ENCODE measurements at places on chromosomes 4 and X.
A peak's percentile ranks its signal among the peaks of the same experiment; 100 is the strongest.

- no peak for DNase-seq
Observed at GRCh38 chrX:106725931-106726330, 570 bp upstream of the RNF128 start.

DNA sequence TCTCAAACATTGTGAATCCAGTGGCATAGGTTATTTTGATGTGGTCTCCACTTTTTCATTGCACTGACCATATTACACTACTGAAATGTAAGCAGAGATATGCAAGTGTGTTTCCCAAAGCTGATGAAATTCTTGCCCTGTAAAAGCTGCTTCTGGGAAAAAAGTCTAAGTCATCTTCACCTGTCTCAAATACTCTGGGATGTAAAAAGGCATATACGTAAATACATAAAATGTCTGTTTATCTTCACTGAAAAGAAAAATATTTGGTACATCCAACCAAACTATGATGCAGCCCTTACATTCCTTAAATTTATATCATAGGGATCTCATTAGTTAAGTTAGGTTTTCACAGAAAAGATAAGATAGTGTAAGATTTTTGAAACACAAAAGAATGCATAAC is 7.9 kb downstream of the KDR start:
- DNase-seq = no peak

DNA sequence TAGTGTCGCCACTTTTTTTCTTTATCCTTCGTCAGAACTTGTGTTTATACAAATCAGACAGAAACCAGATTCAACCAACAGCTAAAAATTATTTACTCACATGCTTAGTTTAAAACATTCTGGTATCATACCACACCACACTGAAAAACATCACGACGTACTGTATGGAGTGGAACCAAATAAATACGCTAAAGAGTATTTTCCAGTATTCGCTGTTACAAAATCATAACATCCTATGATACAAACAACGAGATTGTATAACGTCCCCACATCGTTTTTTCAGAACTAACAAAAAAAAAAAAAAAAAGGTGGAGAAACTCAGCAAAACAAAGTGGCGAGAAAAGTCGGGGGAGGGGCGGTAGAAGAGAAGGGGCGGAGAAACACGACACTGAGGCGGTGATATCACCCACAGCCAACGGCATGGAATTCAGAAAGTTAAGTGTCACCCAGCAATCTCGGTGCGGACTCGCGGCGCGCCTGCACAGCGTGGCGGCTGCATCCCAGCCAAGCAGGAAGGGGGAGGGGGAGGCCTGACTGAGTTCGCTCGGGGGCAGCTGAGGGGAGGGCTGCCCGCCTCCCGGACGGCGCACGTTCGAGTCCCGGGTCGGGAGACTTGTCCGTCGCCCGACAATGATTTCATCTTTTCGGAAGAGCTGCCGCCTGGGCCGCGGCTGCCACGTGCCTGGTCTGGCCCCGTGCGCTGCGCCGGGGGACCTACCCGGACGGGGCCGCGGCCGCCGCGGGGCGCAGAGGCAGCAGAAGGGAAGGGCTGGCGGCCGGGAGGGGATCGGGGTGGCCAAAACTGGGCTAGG is 920 bp downstream of the SETD7 start:
- DNase-seq = peak; percentile 82

DNA sequence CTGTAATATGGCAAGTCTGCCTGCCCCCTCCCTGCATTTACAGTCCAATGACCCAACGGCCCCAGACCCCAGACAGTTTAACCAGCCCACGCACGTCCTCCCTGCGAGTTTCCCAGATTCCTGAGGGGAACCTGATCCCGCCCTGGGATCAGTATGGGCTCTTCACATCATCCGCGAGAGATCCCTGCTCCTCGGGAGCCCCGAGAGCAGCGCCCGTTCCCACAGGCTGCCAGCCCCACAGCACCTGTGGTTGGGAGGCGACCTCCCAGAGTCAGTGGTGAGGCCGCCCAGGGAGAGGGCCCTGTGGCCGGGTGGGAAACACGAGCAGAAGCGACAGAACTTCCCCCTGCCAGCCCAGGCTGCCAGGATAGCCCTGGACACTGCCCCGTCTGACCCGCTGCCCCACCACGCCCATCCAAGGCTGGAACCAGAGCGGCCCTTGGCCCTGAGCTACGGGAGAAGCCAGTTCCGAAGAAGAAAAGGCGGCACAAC is 32.8 kb downstream of the TSC22D3 start:
- DNase-seq = no peak

- DNase-seq = no peak
Observed at GRCh38 chrX:139560221-139560620, 29.7 kb downstream of the F9 start.

- no peak for DNase-seq
Observed at GRCh38 chrX:1751781-1752180, 136.9 kb downstream of the ASMT start.

DNA sequence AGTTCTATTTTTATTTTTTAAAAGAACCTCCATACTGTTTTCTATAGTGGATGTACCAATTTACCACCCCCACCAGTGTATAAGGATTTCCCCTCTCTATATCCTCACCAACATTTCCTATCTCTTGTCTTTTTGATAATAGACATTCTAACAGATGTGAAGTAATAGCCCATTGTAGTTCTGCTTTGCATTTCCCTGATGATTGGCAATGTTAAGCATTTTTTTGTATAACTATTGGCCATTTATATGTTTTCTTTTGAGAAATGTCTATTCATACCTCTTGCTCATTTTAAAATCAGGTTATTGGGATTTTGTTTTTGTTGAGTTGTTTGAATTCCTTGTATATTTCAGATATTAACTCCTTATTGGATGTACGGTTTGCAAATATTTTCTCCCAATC is 251.1 kb upstream of the HTR2C start:
- no peak for DNase-seq

DNA sequence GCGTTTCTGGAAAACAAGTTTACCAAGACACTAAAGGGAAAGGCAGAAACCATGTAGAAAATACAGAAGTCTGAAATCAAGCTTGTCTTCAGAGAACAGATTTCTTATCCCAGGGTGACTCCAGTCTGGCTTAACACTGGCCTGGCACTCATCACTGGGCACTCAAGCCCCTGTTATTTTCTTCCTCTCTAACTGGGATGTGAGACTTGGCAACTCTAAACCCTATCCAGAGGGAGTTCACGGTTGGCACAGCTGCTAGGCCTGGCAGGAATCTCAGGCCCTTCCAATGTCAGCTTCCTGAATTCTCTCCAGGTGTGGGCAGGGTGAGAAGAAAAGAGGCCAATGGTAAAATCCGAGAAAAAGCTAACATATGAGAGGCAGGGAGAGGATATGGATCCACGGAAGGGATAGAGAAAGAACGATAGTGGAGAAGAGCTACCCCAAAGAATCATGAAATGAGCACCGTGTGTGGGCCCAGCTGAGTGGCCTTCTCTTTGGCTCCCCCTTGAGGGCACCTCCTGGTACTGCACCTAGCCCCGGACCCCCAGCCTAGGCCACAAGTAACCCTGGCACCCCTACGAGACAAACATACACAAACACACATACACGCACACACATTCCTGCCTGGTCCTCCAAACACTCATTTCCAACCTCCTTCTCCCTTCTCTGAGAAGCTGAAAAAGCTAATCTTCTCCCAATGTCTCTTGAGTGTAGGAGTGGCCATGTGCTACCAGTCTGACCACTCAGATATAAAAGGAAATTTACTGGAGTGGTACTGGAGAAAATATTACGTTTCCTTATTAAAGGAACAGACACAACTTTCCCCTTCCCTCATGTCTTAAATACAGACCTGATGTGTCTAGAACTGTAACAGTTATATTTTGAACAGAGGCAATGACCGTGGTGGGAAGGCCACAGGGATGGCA is 16.6 kb upstream of the PTCHD1 start:
- DNase-seq = peak; percentile 39

GRCh38 chr4:19774690-19775256 is 476.9 kb upstream of the SLIT2 start:
- DNase-seq = no peak

DNA sequence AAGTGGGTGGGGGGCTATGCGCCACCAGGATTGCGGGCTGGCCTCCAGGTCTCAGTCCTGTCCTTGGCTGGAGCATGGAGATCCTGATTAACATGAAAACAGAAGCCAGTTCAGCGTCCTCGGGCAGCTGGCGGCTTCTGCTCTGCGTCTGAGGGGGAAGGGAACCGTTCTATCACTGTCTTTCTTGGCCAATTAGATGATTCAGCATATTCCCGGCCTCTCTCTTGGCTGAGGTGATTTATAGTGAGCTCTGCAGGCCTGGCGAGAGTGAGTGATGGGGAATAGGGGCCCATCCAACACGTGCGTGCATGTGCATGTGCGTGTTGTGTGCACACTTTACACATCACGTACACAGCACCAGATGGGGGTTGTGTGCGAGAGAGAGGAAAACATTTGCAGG is 145.8 kb upstream of the ATP6AP2 start:
- no peak for DNase-seq

GRCh38 chr4:30719454-30720020 is 632 bp upstream of the PCDH7 start:
- peak; percentile 15 for DNase-seq

GRCh38 chr4:103400405-103400804 is 202.3 kb upstream of the CENPE start:
- DNase-seq = no peak

- DNase-seq = peak; percentile 68
Observed at GRCh38 chr4:38856524-38857337, at the start of gene TLR6. TSS of gene TLR6 (minus strand) at chr4:38856817. CDS start at chr4:38829473, 27,344 bp downstream.

DNA sequence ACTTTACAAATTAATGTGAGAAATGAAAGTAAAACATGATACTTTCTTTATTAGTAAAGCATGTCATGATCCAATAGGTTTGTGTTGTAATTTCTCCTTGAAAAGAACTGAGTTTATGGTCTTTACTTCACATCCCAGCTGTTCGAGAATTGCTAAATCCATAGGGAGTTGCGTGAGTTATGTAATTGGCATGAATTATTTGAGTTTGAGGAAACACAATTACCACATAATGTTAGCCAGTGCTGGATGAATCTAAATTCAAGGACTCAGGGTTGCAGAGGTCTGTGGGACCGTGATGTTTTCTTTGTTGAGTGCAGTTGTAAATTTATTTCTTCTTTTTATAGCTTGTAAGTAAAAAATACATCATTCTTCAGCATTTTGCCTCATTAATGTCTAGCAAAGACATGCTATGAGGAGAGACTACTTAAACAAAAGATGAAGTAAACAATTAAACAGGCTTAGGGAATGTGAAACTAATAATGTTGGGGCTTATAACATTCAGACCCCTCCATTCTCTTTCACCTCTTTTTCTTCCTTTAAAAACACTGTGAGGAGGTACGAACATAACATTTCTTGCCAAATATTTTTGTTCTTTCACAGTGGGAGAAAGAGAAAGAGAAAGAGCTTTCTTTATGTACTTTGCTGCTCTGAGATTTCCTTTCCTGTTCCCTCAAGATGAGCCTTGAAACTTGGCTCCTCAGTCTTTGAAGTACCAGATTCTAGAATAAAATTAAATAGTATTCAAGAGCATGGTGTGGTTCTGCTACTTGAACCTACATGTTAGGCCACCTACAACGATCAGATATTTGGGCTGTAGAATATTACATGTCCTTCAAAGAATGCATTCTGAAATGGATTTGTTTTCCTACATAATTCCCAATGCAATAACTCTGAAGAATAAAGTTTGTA is 159.6 kb upstream of the ANK2 start:
- DNase-seq = no peak

DNA sequence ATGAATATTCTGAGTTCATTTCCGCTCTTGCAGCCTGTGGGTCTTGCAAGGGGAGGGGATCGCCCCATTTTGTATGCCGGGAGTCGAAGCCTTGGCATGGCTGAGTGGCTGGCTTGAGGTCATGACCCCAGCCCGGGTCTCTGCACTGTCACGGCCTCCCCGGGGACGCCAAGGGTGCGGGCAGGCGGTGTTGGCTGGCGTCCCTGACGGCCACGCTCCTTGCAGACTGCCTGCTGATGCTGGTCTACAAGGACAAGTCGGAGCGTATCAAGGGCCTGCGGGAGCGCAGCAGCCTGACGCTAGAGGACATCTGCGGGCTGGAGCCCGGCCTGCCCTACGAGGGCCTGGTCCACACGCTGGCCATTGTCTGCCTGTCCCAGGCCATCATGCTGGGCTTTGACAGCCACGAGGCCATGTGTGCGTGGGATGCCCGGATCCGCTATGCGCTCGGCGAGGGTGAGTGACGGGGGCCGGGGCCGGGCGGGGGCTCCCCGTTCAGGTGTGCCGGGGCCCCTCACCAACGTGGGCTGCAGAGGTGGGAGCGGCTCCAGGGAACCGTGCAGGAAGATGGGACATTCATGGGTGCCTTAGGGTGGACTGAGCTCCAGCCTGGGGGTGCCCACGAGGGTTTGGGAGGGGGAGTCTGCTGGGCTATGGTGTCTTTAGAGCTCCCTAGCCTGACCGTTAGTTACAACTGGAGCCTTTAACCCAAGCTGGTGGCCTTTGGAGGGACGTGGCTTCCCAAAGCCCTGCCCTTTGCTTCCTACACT is 10.3 kb downstream of the DOK7 start:
- DNase-seq = no peak

DNA sequence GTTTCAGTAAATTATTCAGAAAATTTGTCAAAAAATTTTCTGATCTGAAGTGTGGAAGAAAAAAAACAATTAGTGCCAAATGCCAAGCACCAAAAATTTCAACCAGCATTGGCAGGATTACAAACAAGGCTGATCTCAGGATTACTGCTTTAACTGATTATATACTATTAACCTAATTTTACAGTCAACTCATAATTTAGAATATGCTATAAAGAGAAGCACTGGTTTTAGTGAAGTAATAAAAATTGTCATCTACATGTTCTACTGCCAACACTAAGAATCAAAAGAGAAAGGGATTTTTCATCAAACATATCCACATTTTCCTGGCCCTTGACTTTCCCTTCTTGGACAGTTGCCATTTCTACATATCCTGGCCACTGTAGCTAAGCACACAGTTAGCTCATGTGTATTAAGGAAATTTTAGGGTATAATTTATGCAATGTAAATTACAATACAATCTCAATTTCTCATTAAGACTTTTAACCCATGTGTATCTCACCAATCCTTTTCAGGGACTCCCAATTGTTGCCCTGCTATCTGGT is 33.8 kb downstream of the THOC2 start:
- DNase-seq = no peak

GRCh38 chr4:56448301-56448700 is 12.2 kb downstream of the PAICS start:
- DNase-seq = no peak

DNA sequence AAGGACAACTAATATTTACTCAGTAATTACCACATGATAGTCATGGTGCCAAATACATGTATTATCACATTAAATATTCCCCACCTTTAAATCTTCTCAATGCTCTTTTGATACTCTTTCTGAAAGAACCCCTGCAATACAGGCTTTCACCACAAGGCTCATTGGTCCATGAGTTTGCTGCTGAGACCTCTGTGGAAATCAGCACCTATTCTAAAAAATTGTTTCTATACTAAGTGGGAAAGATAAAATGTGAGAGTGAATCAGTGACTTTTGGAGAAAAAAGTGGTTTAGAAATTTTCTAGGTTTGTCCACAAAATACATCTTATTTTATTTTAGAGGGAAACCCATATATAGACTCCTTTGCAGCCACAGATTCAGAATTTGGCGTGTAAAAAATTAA is 257.3 kb downstream of the ZIC3 start:
- no peak for DNase-seq

- DNase-seq = no peak
Observed at GRCh38 chrX:71095981-71096759, 519 bp downstream of the FOXO4 start.

Data from stimulated activated naive CD8-positive, alpha-beta T cell treated with anti-CD3 and anti-CD28 coated beads, Interleukin-15, amount 100 ng/mL, for 72 hours (primary cell).